ENCODE measurements at places on chromosomes 7 and 10. TPM values are rescaled to one million over a fixed set of nuclear protein-coding genes. Genes with fewer than 3 reads are reported as not detected.

The SPDYE9 gene
- not detected for total RNA-seq

The GRIFIN gene
- not detected for total RNA-seq

The SLC35G1 gene
- 4.6 TPM for total RNA-seq

The LIPJ gene
- not detected for total RNA-seq

The NAT16 gene
- not detected for total RNA-seq

The NUTM2E gene
- not detected for total RNA-seq
